Stimulated activated CD4-positive, alpha-beta T cell treated with anti-CD3 and anti-CD28 coated beads, Interleukin-1b, Interleukin-23, amount 100 ng/mL, for 1 hour (primary cell): ENCODE measurements at places on chromosomes 2 and 18.

GRCh38 chr18:67432806-67433205, 83.7 kb downstream of the DSEL start:
- no peak for DNase-seq

DNA sequence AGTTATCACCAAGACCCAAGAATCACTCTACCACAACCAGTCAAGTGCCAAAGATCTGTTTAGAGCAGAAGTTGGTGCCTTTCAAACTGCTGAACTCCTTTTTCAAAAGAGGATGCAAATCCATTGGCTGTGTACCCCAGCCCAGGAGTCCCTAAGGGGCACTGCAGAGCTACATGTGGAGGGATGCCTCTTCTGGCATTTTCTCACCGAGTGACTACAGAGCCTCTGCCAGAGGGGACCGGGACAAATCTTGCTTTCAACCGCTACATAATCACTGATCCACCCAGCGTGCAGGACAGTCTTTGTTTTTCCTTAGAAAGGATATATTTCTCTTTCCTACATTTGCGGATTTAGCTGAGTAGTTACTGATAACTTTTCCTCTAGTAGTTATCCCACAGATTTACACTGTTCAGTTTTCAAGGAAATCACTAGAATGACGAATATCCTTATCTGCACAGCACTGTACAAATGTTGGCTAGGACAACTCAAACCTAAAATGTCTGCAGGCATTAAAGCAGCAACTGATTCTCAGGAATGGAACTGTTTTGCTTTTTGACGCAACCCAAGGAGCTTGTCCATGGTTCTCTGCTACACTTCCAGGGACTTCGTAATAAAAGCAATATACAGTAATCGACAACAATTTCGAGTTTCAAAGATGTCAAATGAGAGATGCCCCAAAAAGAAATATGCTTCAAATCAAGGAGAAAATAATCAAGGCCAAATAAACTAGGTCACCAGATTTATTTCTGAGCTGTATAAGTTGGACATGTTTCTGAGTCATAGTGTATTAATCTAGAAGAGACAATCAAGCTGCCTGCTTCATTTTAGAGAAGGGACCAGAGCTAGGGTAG, 24.1 kb downstream of the EPB41L3 start:
- no peak for DNase-seq

DNA sequence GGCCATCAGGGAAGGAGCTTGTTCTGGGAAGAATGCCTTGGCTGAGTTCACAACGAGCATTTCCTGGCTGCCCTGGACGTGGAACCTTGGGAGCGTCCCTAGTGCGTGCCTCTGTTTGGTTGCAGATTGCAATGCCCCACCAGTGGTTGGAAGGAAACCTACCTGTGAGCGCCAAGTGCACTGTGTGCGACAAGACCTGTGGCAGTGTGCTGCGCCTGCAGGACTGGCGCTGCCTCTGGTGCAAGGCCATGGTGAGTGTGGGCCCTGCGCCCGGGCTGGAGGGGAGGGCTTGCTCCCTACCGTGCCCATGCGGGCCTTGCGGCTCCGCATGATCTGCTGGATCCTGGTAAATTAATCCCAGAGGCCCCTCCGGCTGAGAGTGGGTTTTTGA, 81.9 kb downstream of the DGKD start:
- DNase-seq, result no peak

DNA sequence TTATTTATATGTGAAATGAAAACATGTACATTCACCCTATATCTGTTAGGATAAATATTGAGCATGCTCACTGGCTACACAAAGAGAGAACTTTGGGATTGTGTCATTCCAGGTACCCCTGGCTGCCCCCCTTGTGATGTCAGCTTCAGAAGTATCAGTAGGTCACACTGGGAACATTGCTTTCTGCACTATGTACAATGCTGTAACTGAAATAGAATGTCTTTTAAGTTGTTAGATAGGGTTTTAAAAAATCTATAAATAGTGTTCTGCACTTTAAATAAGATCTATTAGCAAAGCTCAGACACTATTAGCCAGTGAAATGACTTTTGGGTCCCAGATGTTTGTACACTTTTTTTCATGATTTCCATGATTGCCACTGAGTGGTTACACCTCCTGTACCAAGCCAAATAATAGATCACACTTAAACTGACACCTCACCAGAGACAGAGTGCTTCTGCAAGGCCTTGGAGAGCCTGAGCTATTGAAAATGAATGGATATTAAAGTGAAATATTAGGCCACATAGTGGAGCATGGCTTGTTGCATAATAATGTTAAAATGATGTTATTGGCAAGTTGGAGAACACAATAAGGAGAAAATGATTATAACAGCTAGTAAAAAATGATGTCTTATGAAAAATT, 297.0 kb upstream of the NXPH2 start:
- DNase-seq, result no peak

DNA sequence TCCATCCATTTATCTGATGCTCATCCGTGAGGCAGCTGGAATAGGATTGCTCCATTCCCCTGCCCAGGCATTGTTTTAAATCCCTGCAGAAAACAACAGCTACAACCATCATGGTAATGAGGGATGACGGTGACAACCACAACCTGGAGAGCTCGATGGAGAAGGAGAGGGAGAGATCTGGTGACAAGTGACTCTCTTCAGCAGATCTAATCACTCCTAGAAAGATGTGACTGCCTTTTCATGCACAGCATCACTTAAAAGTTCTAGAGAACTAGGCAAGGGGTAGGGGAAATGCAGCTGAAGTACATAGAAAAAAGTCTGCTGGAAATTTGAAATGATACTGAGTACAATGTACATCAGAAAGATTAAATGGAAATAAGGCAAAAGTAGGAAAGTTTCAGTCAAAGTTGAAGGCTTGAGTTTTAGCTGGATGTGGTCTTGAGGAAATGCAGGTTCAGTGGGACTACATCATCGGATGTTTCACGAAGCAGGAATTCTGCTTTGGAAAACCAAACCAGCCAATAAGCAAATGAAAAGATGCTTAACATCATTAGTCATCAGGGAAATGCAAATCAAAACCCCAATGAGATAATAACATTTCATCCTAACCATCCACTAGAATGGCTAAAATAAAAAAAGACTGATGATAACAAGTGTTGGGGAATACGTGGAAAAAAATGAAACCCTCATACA, 6.8 kb upstream of the ARHGAP25 start:
- DNase-seq, result no peak

- DNase-seq, result no peak
These were observed 322.1 kb downstream of the LRRTM1 start for GRCh38 chr2:79982445-79982844.

GRCh38 chr2:23124214-23124750, 260.7 kb upstream of the KLHL29 start:
- DNase-seq, result no peak

- no peak for DNase-seq
These were observed 447.6 kb upstream of the ID2 start for GRCh38 chr2:8234253-8234652.

- no peak for DNase-seq
These were observed 1.0 kb upstream of the GMPPA start for GRCh38 chr2:219497495-219498279.

DNA sequence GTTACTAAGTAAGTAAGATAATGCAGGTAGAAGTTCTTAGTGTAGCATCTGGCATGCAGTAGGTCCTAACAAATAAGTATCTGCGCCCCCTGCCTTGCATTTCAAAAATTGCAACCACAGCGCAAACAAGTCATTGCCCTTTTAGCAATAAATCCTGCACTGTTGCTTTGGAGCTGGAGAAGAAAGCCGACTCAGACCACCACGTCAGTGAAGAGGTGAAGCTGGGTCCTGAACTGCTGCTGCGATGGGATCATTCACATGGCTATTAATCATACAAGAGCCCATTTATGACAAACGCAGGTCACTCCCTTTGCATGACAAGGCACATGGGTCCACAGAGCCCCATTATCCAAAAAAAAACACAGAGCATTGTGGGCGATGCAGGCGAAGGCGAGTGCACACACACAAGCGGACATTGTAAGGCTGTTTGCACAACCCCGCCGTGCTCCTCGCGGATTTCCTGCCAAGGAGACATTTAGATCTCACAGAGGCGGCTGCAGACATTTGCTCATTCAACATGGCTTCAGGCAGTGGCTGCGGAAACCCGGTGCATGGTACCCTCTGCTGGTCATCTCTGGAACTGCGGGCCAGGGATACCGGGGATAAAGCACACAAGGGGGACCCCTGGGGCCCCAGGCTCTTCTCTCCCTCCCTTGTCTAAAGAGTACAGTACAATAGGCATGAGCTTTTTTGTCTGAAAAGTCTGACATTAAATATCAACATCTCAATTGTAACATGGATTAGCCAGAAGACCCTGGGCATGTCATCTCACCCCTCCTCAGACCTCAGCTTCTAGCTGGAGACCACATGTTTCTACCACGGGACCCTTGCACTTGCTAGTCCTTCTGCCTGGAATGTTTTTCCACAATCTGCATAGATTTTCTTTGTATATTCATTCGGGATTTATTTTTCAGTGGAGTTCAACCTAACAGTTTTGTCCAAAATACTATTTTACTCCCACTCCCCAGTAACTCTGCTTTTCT, 56.7 kb downstream of the CYRIA start:
- peak; percentile 87 for DNase-seq

DNA sequence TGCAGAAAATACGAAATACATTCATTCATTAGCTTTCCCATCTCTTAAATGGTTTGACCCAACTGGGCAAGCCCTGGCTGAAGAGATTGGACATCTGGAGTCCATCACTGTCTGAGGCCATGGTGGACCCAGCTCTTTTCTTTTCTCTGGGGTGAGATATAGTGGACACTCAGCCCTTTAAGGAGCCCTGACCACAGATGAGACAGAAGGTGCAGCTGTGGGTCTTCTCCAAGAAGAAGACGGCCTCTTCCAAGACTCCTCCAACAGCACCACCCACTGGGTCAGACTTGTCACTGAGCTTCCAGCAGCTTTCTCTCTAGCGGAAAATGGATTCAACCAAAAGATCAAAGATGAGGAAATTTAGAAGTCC, 27.2 kb downstream of the TWIST2 start:
- no peak for DNase-seq
